ENCODE measurements at places on chromosomes 5 and 9.

DNA sequence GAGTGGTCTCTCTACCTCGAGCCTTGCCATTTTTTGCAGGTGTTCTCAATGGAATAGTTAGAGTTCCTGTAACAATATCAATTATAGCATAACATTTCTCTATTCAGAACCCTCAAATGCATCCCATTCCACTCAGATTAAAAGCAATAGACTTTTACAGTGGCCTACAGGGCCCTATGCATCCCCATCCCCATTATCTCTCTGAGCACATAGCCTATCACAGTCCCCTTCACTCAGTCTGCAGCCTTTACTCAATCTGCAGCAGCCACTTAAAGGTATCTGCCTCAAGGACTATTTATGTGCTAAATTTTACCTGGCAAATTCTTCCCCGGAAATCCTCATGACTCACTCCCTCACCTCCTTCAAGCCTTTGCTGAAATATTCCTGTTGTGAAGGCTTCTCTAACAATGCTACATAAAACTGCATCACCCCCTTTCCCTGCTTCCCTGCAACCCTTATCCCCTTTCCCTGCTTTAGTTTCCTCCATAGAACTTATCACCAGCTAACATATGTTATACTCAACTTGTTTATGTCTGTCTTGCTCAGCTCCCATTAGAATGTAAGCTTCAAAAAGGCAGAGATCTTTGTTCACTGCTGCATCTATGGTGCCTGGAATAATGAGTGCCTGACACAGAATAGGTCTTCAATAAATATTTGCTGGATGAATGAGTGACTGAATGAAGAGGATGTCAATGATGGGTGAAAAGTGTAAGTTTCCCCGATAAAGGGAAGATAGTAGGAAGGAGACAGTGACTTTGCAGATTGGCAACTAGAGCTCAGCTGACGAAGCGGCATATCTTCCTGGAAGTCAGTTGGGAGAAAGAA lies 54.1 kb upstream of the ZNF366 start:
- DNase-seq = no peak

DNA sequence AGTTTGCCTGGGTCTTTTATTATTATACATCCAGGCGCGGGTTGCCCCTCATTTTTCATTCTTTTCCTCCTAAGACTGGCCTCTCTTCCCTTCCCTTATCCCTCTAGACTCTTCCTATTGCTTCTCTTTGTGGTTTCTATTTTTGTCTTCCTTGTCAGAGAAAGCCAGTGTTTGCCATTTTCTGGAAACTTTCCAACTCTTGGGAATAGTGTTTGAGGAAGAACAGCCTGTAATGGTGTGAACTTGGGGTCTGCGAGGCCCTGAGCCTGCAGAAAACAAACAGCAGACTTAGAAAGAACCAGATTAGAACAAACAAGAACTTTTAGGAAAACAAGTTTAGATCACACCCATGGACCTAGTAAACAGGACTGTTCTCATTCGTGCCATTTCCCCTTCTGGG lies 15.5 kb downstream of the PRKACG start:
- DNase-seq = no peak

- DNase-seq = no peak
These were observed 345 bp upstream of the PRRC1 start for GRCh38 chr5:127517110-127517479.

GRCh38 chr5:141709699-141710267 lies 27.8 kb upstream of the ARAP3 start:
- DNase-seq = no peak

Data from activated CD4-positive, CD25-positive, alpha-beta regulatory T cell (primary cell).